ENCODE measurements at places on chromosomes 2 and 18.
A peak's percentile ranks its signal among the peaks of the same experiment; 100 is the strongest.

- no peak for DNase-seq
Measured at GRCh38 chr2:28225473-28226080, 167.1 kb upstream of the FOSL2 start.

DNA sequence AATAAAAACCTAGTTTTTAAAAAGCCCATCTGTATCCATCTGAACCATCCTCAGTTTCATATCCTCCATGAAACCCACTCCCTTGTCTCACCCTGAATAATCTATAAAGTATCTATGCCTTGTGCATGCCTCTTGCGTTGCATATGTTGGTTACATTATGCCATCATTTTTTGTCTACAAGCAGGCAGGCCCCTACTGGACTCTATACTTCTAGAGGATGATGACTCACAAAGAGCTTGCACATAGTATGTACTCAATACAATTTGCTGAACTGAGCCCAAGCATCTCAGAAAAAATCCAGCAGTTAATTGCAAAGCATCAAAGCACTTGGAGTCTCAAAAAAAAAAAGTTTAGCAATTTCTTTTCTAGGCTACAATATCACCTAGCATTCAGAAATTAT lies 95.6 kb downstream of the DYM start:
- DNase-seq, result no peak

- DNase-seq, result no peak
Measured at GRCh38 chr2:110865188-110865587, 132.8 kb downstream of the ACOXL start.

DNA sequence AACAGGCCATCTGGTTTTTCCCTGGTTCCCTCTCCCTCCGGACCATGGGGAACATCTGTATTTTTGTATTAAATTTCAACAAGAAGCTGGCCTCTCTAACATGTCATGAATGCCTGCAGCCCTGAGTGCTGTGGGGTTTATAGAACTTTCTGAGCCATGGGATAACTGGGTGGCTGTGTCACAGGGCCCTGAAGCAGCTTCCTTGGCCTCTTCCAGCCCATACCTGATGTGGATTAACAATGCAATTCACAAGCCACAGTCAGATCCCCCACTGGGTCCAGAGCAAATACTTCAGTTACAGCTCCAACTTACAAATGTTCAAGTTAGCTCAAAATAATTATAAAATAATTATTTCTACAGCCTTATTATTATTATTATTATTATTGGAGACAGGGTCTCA lies 307.8 kb upstream of the CELF4 start:
- no peak for DNase-seq

DNA sequence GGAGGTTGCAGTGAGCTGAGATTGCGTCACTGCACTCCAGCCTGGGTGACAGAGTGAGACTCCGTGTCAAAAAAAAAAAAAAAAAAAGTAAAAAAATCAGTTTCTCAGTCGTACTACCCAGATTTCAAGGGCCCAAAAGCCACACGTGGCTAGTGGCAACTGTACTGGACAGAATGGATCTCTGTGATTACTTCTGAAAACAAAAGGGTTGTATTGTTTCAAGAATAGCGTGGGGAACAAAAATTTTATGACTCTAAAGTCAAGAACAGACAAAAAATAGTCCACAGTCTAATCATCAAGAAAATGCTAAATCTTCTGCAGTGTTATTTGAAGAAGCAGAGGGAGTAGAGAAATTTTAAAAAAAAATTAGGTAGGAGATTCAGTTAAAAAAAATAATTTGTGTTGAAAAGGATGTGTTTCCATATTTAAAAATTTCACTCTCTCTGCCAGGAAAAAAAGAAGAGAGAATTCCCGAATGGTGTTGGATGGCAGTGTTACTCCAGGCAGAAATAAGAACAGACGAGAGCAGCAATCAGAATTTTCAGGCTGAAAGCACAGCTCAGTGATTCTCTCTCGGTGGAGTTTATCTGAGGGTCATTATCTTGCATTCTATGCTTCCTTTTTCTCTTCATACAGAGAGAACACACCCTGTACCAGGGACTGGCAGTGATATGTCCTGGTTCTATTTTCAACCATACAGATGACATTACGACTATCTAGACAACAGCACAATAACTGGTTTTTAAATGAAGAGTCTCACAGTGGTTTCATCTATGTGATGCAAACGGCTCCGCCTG lies 61.8 kb downstream of the CABYR start:
- no peak for DNase-seq

GRCh38 chr18:47574966-47575365 lies 323.5 kb upstream of the SKOR2 start:
- DNase-seq, result no peak

GRCh38 chr2:173869244-173870229 lies 95.6 kb downstream of the SP3 start:
- DNase-seq, result no peak

DNA sequence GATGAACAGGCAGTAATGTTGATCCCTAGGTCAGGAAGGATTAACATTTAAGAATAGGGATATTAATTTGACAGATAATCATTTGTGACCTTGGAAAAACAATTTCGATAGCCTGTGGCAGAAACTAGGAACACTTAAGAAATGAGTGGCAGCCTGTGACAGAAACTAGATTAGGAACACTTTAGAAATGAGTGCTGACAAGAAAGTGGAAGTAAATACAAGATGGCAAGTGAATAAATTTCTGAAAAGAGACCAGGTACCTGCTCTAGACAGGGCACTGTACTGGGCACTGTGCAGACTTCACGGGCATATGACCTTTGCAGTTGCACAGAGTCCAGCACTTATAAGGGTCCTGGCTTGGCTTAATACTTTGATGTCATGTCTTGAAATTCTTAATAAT lies 5.5 kb upstream of the HNRNPA3 start:
- no peak for DNase-seq

GRCh38 chr2:200664770-200665494 lies 79.1 kb downstream of the AOX1 start:
- DNase-seq, result no peak

DNA sequence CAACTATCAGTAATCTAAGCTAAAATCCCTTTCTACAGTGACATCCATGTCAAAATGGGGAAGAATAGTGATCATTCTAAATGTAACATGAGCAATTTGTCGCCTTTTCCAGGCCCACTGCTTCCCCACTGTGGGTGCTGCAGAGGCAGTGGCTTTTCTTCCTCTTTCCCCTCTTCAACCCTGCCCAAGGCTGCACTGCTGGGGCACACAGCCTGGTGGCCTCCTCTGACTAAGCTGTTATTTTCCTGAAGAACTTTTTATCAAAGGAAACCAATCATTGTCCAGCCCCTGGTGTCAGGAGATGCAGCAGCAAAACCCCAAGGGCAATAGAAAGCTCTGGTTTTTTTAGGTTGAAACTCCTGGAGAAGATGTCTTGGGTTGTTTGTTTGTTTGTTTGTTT lies 117.6 kb upstream of the KLF7 start:
- no peak for DNase-seq

DNA sequence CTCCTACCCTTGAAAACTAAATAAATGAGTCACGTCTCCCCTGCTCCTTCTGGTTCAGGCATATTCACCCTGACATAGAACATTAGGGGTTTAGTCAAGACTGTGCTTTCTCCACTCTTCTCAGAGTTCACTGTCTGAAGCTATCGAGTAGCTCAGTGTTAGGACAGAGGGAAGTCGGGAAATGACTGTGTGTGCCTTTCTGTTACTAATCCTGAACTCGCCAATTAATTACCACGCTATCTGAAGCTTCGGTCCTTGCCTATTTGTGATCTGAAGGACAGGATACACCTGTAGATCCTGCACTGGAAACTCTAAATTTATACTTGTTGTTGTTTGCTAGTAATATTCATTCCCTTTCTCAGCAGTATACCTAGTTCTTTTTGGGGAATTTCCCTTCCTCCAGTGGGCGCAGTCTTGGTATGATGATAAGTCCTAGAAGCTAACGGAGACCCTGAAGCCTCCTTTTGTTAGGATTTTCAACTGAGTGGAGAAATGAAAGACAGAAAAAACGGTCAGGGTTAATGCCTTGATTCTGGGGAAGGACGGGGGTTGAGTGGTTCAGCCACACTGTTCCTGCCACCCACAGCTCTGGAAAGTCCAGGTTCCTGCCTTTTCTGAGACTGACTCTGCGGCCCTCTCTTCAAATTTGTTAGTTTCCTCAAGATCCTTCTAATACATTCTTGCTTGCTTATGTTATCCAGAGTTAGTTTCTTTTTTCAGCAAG lies 218.0 kb downstream of the DLGAP1 start:
- DNase-seq, result no peak

DNA sequence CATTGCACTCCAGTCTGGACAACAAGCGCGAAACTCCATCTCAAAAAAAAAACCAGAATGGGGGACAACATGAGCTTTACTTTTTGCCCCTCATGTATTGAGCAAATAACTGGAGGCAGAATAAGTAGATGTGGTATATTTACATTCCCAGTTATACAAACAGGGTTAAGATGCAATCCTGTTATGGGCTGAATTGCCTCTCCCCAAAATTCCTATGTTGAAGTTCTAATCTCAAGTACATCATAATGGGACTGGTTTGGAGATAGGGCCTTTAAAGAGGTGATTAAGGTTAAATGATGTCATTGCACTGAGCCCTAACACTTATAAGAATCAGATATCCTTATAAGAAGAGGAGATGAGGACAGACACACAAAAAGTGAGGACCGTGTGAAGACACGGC lies 319.8 kb upstream of the KLHL29 start:
- no peak for DNase-seq

DNA sequence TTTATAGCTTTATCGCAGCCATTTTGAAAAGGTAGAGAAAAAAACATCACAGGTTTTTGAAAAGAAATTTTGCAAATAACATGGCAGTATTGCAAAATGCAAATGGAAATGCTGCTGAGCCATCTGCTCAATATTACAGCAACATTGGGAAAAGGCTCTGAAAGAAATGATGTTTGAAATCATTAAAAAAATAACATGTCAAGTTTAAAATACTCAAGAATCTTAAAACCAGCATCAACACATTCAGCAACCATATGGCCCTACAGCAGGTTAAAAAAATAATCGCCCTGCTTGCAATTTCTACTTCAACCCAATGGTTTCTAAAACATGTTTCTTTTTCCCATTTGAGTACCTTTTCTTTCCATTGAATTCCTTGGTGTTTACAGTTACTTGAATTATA lies 289.4 kb downstream of the AFF3 start:
- no peak for DNase-seq

- no peak for DNase-seq
Measured at GRCh38 chr2:37389395-37389794, 45.0 kb downstream of the QPCT start.

DNA sequence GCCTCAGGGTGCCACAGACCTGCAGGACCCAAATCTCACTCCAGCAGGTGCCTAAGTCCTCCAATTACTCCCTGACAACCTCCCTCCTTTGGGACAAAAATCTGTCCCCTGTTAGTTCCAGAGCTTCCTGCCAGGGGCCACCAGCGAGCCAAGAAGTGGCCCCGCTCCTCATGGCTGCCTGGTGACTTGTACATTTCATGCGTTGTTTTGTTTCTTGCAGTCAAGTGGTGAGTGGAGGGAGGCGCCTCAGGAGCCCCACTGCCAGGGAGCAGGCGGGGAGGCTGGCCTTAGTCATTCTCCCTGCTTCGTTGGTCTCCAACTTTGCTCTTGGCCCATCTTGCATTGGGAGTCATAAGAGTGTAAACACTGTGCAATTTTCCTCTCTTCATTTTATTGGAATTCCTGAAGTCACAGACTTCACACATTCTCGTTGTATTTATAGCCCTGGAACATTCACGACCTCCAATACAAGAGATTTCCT lies 81.3 kb downstream of the KCNF1 start:
- peak; percentile 61 for DNase-seq

DNA sequence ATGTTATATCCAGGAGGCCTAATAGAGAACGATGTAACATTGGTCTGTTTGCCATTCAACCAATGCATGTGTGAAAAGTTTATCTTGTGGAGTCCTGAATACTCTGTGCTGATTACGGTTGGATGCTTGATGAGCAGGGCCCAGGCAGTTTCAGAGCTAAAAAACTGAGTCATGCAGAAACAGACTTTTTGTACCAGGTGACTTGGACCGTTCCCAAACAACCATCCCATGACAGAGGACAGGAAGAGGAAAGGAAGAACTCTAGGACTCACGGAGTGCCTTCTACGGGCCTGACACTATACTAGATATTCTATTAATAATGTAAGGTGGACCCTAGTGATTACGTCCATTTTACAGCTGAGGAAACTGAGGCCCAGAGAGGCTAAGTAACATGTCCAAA lies 142.1 kb downstream of the ARHGAP28 start:
- no peak for DNase-seq

DNA sequence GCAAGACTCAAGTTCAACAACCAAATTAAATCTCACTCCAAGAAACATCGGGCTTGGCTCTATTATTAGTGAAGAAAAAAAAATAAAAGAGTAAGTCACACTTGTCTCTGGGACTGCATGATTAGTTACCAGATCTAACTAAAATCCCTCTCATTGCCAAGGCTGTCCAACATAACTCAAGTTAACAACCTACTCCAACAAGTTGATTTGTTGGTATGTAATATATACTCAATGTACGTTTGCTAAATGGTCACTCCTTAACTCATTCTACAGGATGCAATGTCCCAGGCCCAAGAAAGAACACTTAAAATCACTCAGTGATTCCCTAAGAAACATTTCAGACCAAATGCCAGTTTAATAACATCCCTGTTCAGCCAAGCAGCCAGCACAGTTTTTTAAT lies 95.1 kb downstream of the DYM start:
- DNase-seq, result no peak

- DNase-seq, result no peak
Measured at GRCh38 chr2:202555356-202555755, 79.4 kb upstream of the FAM117B start.

GRCh38 chr2:144567745-144568144 lies 47.8 kb upstream of the ZEB2 start:
- DNase-seq, result no peak

DNA sequence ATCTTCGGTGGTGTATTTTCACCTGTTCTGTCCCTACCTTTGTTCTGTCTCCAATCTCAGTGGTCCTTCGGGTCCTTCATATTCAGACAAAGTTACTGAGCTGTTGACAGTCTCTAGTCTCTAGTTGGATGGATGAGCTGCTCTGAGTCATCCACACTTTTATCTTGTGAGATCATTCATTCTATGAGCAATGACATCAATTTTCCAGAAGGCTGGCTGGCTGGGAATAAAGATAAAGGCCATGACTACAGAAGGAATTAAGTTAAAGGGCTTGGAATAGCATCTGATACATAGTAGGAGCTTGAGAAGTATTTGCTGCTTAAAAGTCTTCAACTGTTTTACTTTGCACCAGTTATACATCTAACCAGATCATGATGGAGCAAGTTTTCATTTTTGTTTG lies 43.1 kb upstream of the SLC39A10 start:
- peak; percentile 91 for DNase-seq

DNA sequence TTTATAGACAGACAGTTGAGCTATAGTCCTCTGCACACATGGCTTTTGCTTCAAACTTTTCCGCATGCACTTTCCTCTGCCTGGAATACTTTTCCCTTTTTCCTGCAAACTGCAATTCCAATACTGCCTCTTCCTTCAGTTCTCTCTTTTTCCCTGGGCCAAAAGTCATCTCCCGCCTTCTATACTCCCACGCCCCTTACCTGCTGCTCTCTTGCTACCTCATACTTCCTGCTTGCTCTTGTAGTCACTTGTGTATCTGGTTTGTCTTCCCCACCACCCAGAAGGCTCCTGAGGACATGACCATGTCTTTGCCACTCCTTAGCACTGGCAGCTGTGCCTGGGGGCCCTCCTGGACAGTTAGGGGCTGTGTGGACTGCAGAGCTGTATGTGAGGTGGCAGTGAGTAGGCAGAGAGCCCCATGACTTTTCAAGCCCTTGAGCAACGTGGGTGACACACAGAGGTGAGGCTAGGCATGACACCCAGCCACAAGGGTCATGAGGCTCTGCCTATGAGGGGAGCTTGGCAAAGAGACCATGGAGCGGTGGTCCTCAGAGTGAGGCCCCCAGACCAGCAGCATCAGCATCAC lies 23.2 kb downstream of the SPEG start:
- DNase-seq, result peak; percentile 23
